ENCODE measurements at places on chromosomes 16 and 17. TPM values are rescaled to one million over a fixed set of nuclear protein-coding genes. Genes with fewer than 3 reads are reported as not detected.
A peak's percentile ranks its signal among the peaks of the same experiment; 100 is the strongest.

DNA sequence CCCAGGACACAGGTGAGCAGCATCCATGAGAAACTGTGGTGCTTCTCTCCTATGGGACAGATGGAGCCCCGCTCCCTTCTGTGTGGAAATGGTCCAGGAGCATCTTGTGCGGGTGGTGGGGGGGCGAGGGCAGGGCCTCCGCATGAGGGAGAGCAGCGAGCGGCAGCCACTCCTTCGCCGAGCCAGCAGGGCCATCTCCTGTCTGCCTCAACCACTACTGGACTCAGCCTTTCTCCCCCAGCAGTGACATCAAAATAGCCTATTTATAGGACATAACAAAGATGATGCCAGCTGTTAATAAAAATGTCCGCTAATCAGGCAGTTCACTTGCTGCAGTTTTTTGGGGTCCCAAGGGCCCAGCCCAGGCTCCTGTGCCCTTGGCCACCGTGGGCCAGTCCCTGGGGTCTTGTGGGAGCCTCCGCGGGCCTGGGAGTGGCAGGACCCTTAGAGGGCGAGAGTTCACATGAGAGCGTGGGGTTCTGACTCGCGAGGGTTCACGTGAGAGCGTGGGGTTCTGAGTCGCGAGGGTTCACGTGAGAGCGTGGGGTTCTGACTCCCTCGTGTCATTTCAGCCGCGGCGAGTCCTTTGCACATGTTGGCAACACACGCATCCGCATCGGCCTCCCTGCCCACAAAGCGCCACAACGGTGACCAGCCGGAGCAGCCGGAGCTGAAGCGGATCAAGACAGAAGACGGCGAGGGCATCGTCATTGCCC lies 47.4 kb downstream of the WDR45B start:
- H3K27me3 ChIP-seq, result no peaks in the 10 kb centered on the region
- no peak overlapping the region for H3K27ac ChIP-seq
- DNase-seq, result no peak
- H3K36me3 ChIP-seq, result peaks cover 26% of the 10 kb centered on the region
- no peaks in the 10 kb centered on the region for H3K4me1 ChIP-seq
- H3K4me3 ChIP-seq, result no peak overlapping the region

- no peaks in the 10 kb centered on the region for H3K27me3 ChIP-seq
- DNase-seq, result no peak
- no peak overlapping the region for H3K4me3 ChIP-seq
- peaks cover 10% of the 10 kb centered on the region for H3K36me3 ChIP-seq
- no peak overlapping the region for H3K27ac ChIP-seq
- no peaks in the 10 kb centered on the region for H3K4me1 ChIP-seq
Observed at GRCh38 chr17:39281806-39282205, 56.1 kb upstream of the STAC2 start.

- no peak overlapping the region for H3K27ac ChIP-seq
- H3K27me3 ChIP-seq, result no peaks in the 10 kb centered on the region
- peaks cover 4% of the 10 kb centered on the region for H3K4me1 ChIP-seq
- H3K36me3 ChIP-seq, result no peaks in the 10 kb centered on the region
Observed at GRCh38 chr16:78310990-78311561, 211.6 kb downstream of the WWOX start.

- H3K27ac ChIP-seq, result no peak overlapping the region
- no peaks in the 10 kb centered on the region for H3K36me3 ChIP-seq
- peaks cover 9% of the 10 kb centered on the region for H3K4me1 ChIP-seq
- H3K27me3 ChIP-seq, result no peaks in the 10 kb centered on the region
- no peak overlapping the region for H3K4me3 ChIP-seq
Observed at GRCh38 chr17:74369221-74369620, 1.9 kb downstream of the GPR142 start.

DNA sequence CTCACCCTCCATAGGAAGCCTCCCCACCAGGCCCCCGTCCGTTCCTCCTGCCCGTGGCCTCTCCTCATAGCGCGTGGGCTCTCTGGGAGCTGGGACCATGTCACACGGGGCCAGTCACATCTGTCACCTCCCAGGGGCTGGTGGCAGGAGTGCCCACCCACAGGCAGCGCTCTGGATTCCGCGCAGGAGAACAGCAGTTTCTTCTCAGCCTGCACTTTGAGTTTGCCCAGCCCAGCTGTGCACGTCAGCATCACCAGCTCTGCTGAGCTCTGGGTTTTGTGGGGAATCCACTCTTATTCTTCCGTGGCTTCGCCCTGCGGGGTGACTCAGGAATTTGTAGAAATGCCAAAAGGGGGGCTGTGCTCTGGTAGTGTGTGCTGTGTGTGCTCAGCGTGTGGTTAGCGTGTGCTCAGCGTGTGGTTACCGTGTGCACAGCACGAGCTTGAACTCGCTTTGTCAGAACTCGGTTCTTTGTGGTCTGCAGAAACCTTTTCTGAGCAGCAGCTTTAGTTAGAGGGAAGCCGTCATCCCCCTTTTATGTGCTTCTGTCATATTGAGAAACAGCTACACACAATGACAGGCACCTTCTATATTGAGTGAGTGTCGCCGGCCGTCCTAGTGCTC lies 3.2 kb downstream of the ACSF3 start:
- peaks cover 9% of the 10 kb centered on the region for H3K36me3 ChIP-seq
- H3K27me3 ChIP-seq, result no peaks in the 10 kb centered on the region
- DNase-seq, result no peak
- no peak overlapping the region for H3K27ac ChIP-seq
- no peak overlapping the region for H3K4me3 ChIP-seq

- H3K4me3 ChIP-seq, result peak overlapping the region; percentile 63
- H3K36me3 ChIP-seq, result no peaks in the 10 kb centered on the region
- peak; percentile 35 for DNase-seq
- H3K27me3 ChIP-seq, result no peaks in the 10 kb centered on the region
Observed at GRCh38 chr17:55238931-55239297, 25.8 kb upstream of the HLF start.

DNA sequence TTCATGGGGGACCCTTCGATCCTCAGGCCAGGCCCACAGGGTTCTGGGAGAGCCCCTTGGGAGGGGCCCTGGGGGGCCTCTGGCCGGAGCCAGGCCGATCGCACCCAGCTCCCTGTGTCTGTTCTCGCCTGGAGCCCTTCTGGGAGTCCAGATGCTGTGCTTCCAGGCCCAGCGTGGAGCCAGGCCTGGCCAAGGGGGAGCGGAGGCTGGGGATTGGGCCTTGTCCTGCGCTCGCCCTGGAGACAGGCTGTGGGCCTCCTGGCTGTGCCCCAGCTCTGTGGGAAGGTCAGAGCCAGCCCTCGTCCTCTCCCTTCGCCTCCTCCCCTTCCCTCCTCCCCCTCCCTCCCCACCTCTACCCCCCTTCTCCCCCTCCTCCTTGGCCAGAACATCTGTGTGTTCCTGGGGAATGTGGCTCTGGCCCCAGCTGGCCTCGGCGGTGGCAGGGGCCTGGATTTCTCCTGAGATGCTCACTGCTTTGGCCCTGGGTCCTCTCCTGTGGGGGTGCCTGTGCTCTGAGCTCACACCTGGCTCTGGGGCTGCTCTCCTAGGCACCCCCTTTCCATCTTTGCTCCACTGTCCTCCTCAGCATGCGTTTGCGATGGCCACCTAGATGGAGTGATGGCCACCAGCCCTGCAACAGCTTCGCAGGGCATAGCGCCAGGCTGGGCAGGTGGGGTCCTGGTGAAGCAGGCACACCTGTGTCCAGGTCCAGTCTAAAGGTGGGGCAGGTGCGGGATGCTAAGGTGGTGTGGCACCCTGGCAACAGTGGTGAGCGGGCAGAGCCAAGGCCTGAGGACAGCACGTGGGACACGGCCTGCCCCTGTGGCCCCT lies 90.6 kb upstream of the CIBAR2 start:
- DNase-seq, result no peak
- no peak overlapping the region for H3K4me3 ChIP-seq
- H3K27ac ChIP-seq, result no peak overlapping the region
- H3K36me3 ChIP-seq, result no peaks in the 10 kb centered on the region

DNA sequence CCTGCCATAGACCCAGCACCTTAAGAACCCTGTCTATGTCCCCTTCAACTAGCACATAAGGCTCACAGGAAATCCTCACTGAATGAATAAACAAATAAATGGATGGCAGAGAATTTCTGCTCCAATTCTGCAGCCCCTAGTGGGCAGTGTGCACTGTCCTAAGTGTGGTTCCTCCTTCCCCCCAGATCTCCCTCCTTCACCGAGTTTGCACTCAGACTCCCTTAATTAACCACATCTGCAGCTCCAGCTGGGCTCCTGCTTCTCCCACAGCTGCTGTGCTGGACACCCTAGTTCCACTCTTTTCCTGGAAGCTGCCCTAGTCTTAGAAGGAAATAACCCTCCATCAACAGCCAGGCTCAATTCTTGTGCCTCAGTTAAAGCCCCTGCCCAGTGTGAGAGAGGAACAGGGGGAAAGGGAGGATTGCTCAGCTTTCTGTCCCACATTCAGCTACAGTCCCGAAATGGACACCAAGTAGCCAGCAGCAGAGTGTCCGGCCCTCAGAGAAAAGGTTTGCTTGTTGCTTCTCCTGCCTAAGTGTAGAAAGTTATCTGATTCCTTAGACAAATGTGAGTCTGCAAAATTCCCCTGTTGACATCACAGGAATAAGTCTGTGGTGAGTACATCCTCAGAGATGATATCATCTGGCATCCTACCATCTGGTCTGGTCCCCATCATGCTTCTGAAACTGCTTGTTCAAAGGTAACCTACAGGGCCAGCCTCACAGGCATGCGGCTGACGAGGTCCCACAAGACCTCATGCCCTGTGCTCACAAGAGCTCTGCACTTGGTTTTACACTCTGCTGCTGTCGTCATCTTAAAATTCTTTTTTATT lies 12.3 kb downstream of the LRRC3C start:
- peaks cover 12% of the 10 kb centered on the region for H3K4me1 ChIP-seq
- DNase-seq, result no peak
- H3K36me3 ChIP-seq, result no peaks in the 10 kb centered on the region

DNA sequence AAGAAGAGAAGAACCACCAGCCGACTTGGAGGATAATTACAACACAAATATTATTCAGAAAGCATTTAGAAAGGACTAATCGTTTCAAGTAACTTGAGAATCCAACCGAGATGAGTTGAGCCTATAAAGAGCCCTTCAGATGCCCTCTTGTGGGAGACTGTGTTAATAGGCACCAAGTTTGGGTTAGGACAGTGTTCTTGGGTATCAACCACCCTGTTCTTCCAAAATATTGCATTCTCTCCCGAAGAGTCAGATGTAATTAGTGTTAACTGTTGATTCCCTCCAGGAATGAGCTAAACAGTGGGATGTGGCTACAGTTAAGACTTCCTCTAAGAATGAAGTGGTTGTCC lies 87.8 kb upstream of the NOL11 start:
- no peaks in the 10 kb centered on the region for H3K27me3 ChIP-seq
- H3K4me1 ChIP-seq, result no peaks in the 10 kb centered on the region
- H3K4me3 ChIP-seq, result no peak overlapping the region
- H3K27ac ChIP-seq, result no peak overlapping the region
- DNase-seq, result no peak
- no peaks in the 10 kb centered on the region for H3K36me3 ChIP-seq

GRCh38 chr17:29102741-29103181 lies 59.8 kb downstream of the PIPOX start:
- H3K36me3 ChIP-seq, result peaks cover 60% of the 10 kb centered on the region
- peaks cover 10% of the 10 kb centered on the region for H3K4me1 ChIP-seq
- no peak overlapping the region for H3K4me3 ChIP-seq

- H3K27ac ChIP-seq, result no peak overlapping the region
- H3K4me3 ChIP-seq, result no peak overlapping the region
- no peaks in the 10 kb centered on the region for H3K4me1 ChIP-seq
- no peaks in the 10 kb centered on the region for H3K27me3 ChIP-seq
- no peak for DNase-seq
Observed at GRCh38 chr16:53896722-53897121, 192.8 kb downstream of the FTO start.

GRCh38 chr17:50051082-50051576 lies 4.8 kb upstream of the ITGA3 start:
- H3K36me3 ChIP-seq, result no peaks in the 10 kb centered on the region
- H3K27ac ChIP-seq, result no peak overlapping the region
- H3K4me1 ChIP-seq, result peaks cover 3% of the 10 kb centered on the region
- H3K4me3 ChIP-seq, result no peak overlapping the region

DNA sequence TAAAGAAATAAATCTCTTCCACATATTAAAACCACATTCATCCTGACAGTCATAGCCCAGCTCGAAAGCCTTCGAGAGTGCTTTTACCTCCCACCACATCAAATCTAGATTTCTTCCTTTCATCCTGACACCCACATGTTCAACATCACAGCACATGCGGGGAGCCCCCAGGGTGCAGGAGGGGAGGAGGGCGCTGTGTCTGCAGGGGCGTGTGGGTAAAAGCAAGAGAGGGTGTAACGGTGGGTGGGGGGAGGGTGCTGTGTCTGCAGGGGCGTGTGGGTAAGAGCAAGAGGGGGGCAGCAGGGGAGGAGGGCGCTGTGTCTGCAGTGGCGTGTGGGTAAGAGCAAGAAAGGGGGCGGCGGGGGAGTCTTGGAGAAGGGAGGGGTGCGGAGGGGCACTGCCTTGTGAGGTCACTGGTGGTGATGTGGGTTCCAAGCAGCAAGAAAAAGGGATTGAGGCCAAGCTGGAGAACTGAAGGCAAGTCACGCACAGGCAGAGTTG lies 34.7 kb downstream of the ADCY9 start:
- no peak overlapping the region for H3K4me3 ChIP-seq
- H3K27me3 ChIP-seq, result no peaks in the 10 kb centered on the region
- H3K27ac ChIP-seq, result peak overlapping the region; percentile 52
- H3K4me1 ChIP-seq, result peaks cover 9% of the 10 kb centered on the region
- DNase-seq, result no peak
- no peaks in the 10 kb centered on the region for H3K36me3 ChIP-seq

DNA sequence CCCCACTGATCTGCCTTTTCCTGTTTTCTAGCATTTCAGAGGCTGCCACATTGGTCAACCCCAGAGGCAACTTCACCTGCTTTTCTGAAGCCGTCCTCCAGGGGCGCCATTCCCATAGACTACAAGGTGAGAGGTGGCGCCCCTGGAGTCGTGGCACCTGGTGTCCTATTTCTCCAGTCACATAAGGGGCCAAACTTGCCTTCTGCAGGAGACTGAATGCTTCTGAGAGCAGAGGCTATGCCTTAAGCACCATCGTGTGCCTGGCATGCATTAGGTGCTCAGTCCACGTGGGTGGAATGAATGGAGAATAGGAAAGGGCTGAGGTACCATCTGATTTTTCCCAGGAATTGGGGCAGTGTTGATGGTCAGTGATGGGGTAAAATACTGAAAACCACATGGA lies 164.8 kb downstream of the HAPSTR1 start:
- H3K27ac ChIP-seq, result no peak overlapping the region
- no peaks in the 10 kb centered on the region for H3K27me3 ChIP-seq
- no peaks in the 10 kb centered on the region for H3K36me3 ChIP-seq

Gene BAIAP3
- total RNA-seq, result 2.8 TPM

Gene CNGB1
- under 0.01 TPM for total RNA-seq

Gene CEP295NL
- 1.0 TPM for total RNA-seq

Gene PLK1
- 30.3 TPM for total RNA-seq

Gene RHBDL3
- 0.17 TPM for total RNA-seq

Gene HS3ST4
- total RNA-seq, result not detected

Gene CAPN15
- total RNA-seq, result 26.2 TPM
